Mesenchymal stem cell (in vitro differentiated cells and primary cell): ENCODE measurements at places on chromosomes 3 and 15.
A peak's percentile ranks its signal among the peaks of the same experiment; 100 is the strongest.

DNA sequence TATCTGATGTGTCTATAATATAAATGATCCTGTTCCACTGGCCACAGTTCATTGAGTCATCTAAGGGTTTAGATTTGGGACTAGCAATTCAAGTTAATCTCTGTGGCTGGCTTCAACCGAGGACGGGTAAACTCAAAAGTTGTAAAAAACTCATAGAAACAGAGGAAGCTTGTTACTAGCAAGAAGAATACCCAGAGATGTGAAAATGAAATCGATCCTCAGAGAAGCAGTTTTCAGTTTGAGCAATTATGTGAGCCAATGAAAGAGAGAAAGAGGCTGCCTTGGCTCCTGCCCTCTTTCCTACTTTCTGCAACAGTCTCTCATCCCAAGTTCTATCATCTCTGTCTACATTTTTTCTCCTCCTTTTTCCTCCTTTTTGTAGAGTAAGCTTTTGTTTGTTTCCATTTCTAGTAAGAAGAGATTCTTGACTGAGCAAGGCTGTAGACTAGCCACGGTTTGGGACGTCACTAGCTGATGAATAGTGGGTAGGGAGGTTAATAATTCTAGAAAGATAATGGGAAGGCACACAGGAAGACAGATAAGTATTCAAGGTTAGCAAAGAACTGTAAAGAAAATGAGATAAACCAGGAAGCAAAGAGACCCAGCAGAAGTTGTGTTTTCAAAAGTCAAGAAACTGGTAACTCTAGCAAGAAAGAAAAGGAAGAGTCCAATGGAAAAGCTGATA, 298.9 kb upstream of the NR2F2 start:
- DNase-seq, result no peak

GRCh38 chr3:52310861-52311575, 5.1 kb upstream of the DNAH1 start:
- no peak for DNase-seq

DNA sequence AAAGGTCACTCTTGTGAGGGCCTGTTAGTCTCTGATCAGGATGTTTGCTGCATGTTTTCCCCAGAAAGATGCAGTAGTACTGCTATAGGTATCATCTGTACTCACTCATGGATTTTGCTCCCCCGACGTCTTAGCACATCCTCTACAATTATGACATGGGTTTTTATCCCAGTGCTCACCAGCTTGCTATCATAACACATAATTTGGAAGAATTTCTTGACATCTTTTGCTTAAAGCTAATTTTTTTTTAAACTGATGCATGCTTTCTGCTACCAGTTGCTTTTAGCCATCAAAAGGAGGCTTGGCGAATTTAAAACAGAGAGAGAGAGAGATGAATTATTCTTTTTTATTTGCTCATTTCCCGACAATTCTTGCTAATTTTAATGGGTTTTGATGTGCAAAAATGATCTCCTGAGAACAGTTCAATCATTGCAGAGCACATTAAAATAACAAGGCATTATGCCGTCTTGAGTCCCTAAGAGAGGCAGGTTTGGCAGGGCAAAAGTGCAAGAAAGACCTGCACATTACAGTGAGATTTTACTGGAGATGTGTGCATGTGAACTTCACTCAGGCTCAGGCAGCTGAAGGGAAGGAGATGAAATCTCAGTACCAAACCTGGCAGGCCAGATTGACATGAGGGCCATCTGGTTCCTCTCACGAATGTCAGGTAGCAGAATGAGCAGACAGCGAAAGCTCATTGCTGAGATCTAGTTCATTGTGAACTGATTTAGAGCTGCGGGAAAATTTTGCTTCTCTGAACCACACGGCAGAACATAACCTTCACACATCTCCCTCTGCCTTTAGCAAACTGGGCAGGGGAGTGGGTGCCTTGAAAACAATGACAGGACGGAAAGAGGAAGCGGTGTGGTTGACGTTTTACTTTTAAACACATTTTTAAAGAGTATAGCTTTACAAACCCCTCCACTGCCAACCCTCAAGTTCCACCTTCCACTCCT, 25.9 kb upstream of the GOLGA8B start:
- no peak for DNase-seq

GRCh38 chr3:185760550-185760949, 64.3 kb downstream of the IGF2BP2 start:
- no peak for DNase-seq

- DNase-seq, result no peak
Observed at GRCh38 chr15:98196371-98196770, 235.9 kb downstream of the ARRDC4 start.

GRCh38 chr3:19392150-19392549, 243.8 kb downstream of the KCNH8 start:
- no peak for DNase-seq

DNA sequence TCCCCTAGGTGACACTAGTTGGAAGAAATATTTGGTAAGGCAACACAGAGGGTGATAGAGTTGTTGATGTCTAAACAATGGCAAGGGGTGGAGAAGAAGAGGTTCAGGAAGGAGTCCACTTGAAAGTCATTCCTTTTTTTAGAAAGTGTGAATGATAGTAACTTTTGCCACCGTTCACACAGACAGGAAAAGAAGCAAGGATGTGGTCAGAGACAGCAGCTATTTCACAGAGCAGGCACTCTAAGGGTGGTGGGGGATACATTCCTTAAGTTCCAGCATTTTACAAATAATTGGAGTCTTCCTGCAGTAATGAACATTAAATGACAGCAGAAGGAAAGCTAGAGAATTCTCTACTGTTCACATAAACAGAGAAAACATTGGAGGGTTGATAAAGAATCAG, 75.4 kb upstream of the ZNF385D start:
- DNase-seq, result no peak

- peak; percentile 60 for DNase-seq
Observed at GRCh38 chr3:188529228-188529627, 375.3 kb downstream of the LPP start.

- DNase-seq, result no peak
Observed at GRCh38 chr15:75583701-75584100, 4.6 kb upstream of the PTPN9 start.

GRCh38 chr3:42247576-42248027, 18.4 kb downstream of the CCK start:
- peak; percentile 64 for DNase-seq

GRCh38 chr3:172275586-172275985, 172.7 kb downstream of the GHSR start:
- no peak for DNase-seq

GRCh38 chr15:92082006-92082843, 228.7 kb downstream of the SLCO3A1 start:
- peak; percentile 46 for DNase-seq

DNA sequence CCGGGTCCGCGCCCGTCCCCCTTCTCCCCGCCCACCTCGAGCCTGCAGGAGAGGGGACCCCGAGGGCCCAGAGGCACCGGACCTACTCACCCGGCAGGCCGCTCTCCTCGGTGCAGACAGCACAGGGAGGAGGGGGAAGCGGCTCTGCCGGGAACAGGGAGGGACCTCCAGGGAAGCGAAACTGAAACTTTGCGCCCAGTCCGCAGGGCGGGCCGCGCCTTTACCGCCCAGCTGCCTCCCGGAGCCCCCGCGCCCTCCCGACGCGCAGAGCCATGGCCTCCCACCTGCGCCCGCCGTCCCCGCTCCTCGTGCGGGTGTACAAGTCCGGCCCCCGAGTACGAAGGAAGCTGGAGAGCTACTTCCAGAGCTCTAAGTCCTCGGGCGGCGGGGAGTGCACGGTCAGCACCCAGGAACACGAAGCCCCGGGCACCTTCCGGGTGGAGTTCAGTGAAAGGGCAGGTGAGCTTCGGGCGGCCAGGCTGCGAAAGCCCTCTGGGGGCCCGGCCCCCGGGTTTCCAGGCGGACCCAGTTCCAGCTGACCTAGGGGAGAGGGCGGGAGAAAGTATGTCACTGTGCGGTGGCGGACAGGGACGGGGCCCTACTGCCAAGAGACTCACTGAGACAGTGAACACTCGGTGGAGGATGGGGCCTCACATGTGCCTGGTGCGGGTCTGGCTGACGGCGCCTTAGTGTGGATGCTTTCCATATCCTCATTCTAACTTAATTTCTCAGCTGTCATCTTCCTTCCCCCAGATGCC, at the start of the genes DTX3L and PARP9:
TSS of gene DTX3L (plus strand) at position 184 of the 758 bp plus-strand sequence. CDS start at position 273, 89 bp downstream.
TSS of gene PARP9 (minus strand) at position 146 of the 758 bp plus-strand sequence. CDS start 4,680 bp downstream, outside the sequence.
- DNase-seq, result peak; percentile 88

- no peak for DNase-seq
Observed at GRCh38 chr3:130323503-130323902, 22.0 kb upstream of the COL6A5 start.

DNA sequence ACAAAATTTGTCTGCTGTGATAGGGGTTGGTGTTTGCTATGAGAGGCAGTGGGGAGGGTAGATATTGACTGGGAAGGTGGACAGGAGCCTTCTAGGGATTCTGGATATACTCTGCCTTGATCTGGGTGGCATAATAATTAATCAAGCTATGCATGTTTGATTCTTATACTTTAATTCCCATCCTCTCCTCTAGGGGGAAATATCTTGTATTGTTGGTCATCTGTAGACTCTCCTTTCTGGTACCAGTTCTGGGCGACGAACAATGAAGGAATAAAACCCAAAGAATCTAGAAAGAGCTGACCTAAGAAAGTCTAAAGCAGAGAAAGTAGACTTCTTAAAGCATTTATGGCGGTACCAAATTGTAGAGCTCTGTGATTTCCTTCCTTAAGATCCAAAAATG, 198.2 kb upstream of the STRIT1 start:
- DNase-seq, result no peak

DNA sequence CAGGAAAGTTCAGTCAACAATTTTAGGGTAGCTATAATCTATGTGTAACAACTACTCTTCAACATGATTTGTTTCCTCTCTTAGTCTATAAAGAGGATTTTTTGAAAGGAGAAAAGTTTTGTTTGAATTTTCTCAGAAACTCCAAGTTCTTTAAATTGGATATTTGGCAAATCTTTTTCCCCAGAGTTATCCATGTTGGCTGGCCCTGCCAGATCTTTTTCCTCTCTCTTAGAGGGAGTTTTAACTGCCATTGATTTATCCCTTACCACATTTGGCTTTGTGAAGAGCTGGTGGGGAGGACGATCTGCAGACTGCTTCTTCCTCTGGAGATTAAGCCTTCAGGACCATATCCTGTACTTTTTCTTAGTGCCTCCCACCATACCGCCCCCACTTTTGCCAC, 64.9 kb upstream of the ROPN1 start:
- DNase-seq, result no peak

GRCh38 chr3:100737334-100737733, 28.0 kb downstream of the TFG start:
- DNase-seq, result peak; percentile 28

DNA sequence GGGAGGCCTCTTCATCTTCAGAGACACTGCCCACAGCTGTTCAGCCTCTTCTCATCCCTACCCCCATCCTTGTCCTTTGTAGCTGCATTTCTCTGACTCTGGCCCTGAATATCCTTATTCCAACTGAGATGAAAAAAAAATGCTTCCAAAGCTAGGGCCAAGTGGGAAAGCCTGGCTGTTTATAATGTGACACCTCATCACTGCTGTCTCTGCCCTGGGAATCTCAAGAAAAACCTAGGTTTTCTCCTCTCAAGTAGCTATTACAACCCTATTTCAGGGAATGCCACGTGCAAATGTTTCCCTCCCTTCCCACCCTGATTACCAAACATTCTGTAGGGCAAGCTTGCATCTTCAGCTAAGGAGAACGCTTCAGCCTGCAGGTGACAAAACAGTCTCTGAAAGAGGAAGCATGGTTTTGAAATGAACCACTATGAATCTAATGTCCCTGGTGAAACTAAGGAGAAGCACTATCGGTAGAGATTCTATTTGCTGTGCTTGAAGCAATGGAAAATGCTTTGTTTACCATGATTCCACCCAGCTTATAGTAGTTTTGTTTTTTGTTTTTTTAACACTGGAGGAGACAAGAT, 65.4 kb downstream of the USF3 start:
- no peak for DNase-seq

GRCh38 chr3:195162033-195162669, 108.8 kb downstream of the XXYLT1 start:
- peak; percentile 57 for DNase-seq

DNA sequence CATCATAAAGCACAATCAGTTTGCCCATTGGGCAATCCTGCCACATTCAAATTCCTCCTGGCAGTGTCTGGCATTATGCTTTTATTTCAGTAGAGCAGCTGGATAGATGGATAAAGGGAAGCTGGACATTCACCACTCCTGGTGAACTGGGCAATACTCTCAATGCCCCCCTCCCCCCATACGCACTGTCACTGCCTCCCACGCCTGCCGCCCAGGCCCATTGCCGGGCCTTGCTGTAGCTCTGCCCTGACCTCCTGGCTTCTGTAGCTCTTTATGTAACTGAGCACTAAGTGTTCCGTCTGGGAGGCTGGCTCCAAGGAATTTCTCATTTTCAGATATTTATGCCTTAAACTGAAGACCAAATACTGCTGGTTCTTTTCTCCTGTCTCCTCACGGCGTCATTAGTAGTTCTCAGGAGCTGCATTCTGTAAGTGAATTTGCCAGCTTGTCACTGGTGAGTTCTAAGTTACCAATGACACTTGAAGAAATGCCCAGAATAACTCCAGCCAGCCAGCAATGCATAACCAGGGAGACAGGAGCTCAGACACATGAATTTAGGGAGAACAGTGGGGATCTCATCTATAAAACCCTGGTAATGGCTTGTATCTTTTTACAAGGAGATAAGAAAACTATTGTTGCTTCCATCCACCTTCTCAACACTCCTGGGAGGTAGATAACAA, 25.5 kb upstream of the RASGRF1 start:
- DNase-seq, result no peak

GRCh38 chr3:187618722-187619121, 51.5 kb downstream of the SST start:
- DNase-seq, result no peak

DNA sequence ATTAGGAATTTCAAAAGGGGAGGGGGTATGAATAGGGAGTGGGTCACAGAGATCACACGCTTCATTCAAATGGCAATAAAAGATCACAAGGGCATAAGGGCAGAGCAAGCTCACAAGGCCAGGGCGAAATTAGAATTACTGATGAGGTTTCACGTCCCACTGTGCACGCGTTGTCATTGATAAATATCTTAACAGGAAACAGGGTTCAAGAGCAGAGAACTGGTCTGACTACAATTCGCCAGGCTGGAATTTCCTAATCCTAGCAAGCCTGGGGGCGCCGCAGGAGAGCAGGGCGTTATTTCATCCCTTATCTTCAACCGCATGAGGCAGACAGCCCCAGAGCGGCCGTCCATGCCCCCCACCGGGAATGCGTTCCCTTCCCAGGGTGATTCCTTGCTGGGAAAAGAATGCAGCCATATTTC, 18.1 kb upstream of the SMCO1 start:
- no peak for DNase-seq

- peak; percentile 12 for DNase-seq
Observed at GRCh38 chr3:70000028-70000410, 486 bp downstream of the SAMMSON start.

- peak; percentile 93 for DNase-seq
Observed at GRCh38 chr3:176919836-176920765, 277.2 kb downstream of the TBL1XR1 start.

- no peak for DNase-seq
Observed at GRCh38 chr15:29516929-29517328, 247.3 kb upstream of the NSMCE3 start.

- DNase-seq, result no peak
Observed at GRCh38 chr15:101310508-101310907, 15.5 kb upstream of the SNRPA1 start.

- no peak for DNase-seq
Observed at GRCh38 chr15:49084285-49084570, 38.0 kb upstream of the SECISBP2L start.

- no peak for DNase-seq
Observed at GRCh38 chr3:148235566-148235965, 462.1 kb upstream of the AGTR1 start.

GRCh38 chr3:65019443-65020055, 331.7 kb upstream of the ADAMTS9 start:
- no peak for DNase-seq

GRCh38 chr3:144221761-144222160, 250.1 kb downstream of the DIPK2A start:
- DNase-seq, result no peak
